ENCODE measurements at places on chromosomes 5 and 9. TPM values are rescaled to one million over a fixed set of nuclear protein-coding genes. Genes with fewer than 3 reads are reported as not detected.

The IL6ST gene
- total RNA-seq, result 33.7 TPM

The IFNB1 gene
- not detected for total RNA-seq

The C5orf58 gene
- not detected for total RNA-seq

The SVEP1 gene
- total RNA-seq, result 2.1 TPM

The ARL14EPL gene
- not detected for total RNA-seq

The PLK2 gene
- total RNA-seq, result 49.2 TPM

The GABRA1 gene
- total RNA-seq, result not detected

The IFNA13 gene
- total RNA-seq, result not detected

The IFNA1 gene
- total RNA-seq, result not detected

The WDR38 gene
- total RNA-seq, result not detected

The SPATA31A3 gene
- not detected for total RNA-seq

The ECM2 gene
- total RNA-seq, result not detected

The IRX4 gene
- not detected for total RNA-seq

The TRPM3 gene
- not detected for total RNA-seq

The STPG3 gene
- total RNA-seq, result not detected

The ZBTB26 gene
- 2.3 TPM for total RNA-seq

The PCDHA9 gene
- not detected for total RNA-seq

The SMIM32 gene
- total RNA-seq, result not detected

The PKD2L2 gene
- total RNA-seq, result not detected

All from A549 treated with ZK216348 at 1 μM for 4 hours (cell line).